MCF 10A (cell line): ENCODE measurements at places on chromosomes 2 and 18.

DNA sequence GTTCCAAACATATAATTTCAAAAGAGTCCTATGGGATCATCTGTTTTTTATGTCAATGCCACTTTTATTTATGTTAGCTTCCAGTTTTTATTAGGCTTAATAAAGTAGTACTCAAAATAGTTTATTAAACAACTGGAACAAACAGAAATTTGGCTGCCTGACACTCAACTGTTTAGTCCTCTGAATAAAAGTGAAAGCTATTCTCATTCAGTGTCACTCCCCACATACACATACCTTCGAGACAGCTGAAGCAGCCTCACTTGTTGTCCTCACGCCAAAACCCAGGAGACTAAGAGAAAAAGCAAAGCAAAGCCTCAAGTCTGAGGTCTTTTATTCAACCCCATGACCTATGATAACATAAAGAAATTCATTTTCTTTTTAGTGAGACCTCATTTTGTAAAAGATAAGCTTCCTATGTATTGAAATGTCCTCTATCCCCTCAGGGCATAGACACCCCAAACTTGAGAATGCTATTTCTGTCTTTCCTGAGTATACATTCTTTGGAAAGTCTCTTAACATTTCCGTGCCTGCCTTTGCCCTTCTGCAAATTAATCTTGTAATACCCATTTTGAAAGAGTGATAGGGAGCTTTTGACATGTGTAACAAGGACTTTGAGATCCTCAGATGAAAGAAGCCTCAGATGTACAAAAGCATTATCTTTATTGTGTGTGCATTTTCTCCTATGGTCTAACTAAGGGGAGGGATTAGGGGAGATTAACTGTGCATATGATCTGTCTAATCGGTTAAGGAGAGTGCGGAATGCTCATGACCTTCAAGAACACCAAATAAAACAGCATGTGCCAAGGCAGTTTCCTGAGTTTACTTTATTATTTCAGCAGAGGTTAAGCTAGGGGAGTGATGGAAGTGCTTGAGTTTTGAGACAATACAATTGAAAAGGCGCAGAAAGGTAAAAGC lies 1523.7 kb upstream of the PIK3C3 start:
- no peak for DNase-seq

DNA sequence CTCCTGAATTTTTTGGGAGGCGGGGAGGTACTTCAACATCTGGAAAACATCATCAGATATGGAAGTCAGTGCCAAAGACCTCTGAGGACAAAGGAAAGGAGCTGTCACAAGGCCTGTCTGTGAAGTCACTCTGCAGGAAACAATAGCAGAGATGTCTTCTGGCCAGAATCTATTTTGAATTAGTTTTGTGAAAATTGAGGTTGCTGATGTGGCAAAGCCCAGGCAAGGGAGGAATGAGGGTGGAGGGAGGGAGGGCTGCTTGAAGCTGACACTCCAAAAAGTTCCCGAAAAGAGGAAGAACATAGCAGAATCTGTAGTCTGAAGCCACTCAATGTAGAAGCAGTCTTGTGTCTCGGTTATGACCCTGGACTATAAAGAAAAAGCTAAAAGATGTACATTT lies 151.1 kb upstream of the LHCGR start:
- no peak for DNase-seq

DNA sequence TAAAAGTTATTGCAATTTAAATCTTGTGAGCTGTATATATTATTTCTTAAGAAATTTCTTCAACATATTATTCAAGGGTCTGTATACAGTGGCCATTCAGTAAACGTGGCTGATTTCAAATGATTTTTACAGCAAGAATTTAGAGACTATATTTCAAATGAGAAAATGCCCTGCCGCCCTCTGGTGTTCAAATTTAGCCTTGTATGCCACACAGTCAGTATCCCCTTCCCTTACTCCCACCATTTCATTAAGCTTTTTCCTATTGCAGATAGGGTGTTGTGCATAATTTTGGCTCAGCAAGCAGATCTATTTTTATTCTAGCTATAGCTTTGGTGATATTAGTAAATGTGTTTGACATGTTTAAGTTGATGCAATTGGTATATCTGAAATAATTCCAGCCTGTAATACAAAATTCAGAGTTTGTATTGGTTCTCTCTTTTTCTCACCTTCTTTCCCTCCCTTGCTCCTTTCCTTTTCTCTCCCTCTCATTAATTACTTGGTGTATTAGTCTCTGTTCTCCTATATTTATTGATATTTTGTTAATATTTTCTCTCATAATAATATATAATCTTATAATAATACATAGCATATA lies 22.8 kb upstream of the SCN7A start:
- peak; percentile 44 for DNase-seq

- DNase-seq: no peak
Measured at GRCh38 chr2:174683392-174683759, 80.9 kb downstream of the CHRNA1 start.

DNA sequence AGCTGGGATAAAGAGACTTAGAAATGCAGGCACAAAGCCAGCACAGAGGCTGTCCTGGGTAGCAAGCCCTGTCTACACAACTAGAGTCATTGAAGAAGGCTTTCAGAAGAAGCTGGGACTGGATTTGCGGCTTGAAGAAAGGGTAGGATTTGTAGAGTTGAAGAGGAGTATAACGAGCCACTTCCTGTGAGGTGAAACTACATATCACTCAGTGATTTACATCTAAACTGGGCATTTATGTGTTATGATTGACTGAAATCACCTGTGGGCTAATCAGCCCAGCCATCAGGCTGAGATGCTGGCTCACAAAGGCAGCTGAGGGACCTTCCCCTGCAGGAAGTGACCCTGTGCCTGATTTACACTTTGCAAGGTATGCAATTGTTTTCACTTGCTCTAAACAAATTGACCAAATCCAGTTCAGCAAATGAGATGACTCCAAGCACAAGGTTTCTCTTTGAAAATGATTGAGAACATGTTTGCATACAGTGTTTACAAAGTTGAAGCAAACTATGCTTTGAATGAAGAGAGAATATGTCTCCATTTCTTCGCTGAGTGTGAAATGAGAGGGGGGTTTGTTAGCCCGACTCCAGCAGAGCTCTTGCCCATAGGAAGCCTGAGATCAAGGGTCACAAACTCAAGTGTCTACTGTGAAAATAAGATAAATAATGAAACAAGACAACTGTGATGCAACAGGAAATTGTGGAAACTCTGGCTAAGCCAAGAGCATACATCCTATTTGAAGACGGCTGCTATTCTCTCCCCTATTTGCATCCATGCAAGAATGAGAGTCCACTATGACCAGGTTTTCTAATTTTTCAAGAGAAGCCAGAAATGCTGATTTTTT lies 69.3 kb upstream of the HK2 start:
- no peak for DNase-seq
